ENCODE measurements at places on chromosomes 12 and 14.
A peak's percentile ranks its signal among the peaks of the same experiment; 100 is the strongest.

DNA sequence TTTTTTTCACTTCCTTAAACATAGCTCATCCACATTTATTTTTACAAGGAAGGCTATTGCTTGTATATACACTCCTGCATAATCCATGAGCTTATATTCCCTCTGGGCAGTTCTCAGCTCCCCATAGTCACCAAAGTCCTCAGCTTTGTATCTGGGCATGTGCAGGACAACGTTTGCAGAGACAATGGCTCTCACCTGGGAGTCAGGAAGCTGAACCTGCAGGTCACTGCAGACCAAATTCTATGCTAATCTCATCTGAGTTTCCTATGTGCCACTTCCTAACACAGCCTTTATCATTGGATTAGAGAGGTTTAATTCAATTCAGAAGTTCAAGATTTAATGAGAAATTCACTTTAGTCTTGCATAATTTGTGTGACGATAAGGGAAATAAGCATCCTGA is 131.5 kb downstream of the KCNK10 start:
- no peak for DNase-seq

DNA sequence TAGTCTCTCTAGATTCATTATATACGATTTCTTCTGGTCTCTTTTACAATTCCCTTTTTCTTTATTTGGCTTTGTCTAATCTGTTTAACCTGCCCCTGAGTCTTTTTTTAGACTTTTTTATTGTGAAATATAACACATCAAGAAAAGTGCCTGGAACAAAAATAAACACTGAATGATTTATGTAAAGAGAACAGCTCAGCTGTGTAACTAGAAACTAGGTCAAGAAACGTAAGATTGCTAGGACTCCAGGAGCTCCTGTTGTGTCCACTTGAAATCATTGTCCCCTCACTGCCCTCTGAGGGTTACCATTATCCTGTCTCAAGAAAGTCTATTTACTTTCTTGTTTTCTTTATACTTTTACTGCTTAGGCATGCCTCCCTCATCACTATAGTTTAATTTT is 23.1 kb downstream of the EXD2 start:
- DNase-seq, result no peak

DNA sequence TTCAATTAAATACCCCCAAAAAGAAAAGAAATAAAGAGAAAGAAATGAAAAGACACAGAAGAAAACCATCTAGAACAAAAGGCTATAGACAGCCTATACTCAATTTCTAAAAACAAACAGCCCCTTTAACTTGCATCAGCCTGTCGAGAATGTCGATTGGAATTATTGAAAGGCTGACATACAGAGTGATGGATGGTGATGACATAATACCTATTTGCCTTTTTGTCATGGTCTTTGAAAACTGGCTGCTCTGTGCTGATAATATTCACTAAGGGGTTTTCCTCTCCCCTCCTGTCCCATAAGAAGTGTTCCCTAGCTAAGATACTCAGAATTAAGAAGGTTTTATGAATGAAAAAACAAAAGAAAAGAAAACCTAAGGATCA is 393.7 kb downstream of the SOX5 start:
- no peak for DNase-seq

DNA sequence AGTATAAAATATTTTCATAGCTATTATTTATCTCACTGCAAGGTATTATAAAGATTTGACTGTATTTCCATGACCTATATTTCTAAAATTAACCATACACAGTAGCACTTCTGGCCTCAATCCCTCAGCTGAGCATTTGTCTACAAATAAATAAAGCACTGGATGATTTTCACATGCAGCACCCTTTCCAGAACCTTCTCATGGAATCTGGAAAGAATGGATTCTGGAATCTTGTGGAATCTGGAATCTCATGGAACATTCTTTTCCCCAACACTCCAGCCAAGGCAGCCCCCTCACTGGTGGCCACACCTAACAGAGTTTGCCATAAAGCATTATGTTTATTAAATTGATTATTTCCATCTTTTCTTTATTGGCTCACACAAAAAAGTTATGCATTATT is 199.2 kb downstream of the MSRB3 start:
- no peak for DNase-seq

DNA sequence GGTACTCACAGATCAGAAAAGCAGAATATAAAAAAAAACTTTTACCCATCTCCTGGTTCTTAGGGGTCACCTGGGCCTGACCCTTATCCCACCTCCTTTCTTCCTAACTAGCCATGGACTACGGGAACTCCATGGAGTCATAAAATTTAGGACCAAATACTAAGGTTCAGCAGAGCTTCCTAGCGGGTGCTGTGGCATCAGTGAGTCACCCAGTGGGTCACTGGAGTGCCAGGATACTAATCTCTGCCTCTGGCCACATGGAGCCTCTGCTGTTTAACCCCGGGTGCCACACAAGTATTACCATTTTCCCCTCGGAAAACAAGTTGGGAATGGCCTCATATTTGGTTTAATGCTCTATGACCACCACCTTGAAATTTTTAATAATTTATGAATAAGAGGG is 6.9 kb downstream of the ZBTB39 start:
- no peak for DNase-seq

- no peak for DNase-seq
Observed at GRCh38 chr12:1305791-1306500, 288.4 kb downstream of the FBXL14 start.

- DNase-seq, result no peak
Observed at GRCh38 chr12:113055594-113056380, 743 bp upstream of the DTX1 start.

GRCh38 chr12:106074361-106074705 is 64.4 kb downstream of the NUAK1 start:
- no peak for DNase-seq

DNA sequence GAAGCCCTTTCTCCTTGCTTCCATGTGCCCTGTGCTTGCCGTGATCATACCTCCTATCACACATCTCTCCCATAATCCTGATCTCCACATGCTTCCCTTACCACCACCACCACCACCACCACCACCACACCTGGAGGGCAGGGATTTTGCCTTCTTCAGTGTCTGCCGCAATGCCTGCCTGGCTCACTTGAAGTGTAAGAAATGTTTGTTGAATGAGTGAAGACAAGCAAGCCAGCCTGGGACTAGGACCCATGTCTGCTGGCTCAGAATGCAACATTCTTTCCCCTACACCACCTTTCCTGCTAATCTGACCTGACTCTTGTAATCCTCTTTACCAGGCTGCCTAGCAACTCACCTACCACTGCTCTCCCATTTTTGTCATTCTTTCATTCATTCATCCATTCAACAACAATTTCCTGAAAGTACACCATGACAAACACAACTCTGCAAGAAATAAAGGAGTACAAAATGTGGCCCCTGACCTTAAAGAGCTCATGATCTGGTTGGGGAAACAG is 3.5 kb upstream of the NID2 start:
- DNase-seq, result no peak

- no peak for DNase-seq
Observed at GRCh38 chr14:72666610-72667009, 227.3 kb downstream of the DPF3 start.

DNA sequence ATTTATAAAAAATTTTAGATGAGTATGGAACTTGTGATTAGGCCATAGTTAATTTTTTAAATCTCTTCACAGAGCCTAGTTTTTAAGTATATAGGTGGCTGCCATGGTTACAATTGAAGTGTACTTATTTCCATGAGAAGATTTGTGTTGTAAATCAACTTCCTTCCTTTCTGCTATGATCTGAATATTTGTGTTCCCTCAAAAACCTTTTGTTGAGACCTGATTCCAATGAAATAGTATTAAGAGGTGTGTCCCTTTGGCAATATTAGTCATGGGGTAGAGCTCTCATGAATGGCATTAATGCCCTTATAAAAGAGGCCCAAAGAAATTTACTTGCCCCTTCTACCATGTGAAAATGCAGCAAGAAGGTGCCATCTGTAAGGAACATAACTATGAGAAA is 28.8 kb downstream of the ETNK1 start:
- DNase-seq, result no peak

DNA sequence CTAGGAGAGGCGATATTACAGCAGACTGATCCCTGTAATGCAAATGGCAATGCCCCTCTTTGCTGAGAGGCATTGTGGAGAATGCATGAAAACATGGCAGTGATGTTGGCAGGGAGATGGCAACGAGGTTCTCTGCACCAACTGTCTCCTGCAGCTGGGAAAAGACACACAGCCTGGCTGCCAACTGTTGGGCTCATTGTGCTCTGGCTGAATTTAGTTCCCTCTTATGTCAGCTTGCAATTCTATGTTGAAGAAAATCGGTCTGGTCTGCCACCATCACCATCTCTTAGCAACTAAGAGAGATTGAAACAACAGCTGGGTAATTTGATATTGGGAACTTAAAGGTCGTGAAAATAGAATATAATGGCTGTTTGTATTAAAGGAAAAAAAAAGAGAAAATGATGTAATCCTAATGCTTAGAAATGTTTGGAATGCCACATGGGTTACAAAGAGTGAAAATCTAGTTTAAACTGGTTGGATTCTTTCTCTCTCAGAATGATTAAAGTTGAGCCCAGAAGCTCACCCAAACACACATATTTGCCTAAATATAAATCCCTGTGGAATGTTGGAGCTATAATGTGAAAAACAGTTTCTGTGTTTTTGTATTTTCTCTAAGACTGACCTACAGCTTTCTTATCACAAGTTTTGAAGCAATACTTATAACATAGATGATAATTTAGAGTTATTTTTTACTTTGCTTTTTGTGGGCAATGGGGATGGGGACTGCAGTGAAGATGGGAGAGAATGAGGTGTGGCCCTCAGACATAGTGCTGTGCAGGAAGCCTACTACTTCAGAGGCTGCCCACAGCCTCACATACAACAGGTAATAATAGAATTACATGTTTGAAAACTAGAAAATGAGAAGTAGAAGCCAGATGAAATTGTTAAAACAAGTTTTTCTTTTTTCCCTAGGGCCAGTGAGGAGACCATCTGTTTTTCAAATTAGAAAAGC is 143.7 kb downstream of the AKAP6 start:
- peak; percentile 32 for DNase-seq

DNA sequence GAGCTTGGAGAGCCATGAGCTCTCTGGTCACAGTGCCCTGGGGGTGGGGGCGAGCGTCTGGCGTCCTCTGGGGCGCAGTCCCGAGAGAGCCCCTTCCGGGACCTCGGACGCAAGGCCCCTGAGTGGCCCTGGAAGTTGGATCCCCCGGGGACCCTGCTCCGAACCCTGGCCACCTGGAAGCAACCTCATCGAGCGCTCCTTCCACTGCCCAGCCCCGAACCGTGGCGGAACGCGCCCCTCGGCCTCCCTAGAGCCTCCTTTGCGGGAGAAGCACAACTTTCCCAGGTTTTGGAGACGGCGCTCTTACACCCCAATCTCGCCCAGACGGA is 1.2 kb downstream of the NOS1 start:
- no peak for DNase-seq

- no peak for DNase-seq
Observed at GRCh38 chr14:104087505-104087904, 2.0 kb downstream of the ASPG start.

DNA sequence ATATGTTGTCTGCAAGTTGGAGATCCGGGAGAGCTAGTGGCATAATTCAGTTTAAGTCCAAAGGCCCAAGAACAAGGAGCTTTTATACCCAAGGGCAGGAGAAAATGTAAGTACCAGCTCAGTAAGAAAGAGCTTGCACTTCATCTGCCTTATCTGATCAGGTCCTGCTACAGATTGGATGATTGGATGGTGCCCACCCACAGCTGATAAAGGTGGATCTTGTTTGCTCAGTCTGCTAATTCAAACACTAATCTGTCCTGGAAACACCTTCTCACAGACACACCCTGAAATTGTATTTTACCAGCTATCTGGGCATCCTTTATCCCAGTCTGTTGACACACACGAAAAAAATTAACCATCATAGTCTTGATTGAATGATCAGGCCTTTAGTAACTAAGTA is 230.7 kb upstream of the SLC16A7 start:
- peak; percentile 96 for DNase-seq

All from NCI-H748 treated with DMSO at 0.1 percent for 48 hours (cell line).